Aorta (tissue), 5 donors: ENCODE measurements at places on chromosomes 3 and 15. TPM values are rescaled to one million over a fixed set of nuclear protein-coding genes. Genes with fewer than 3 reads are reported as not detected.

The LOXL1 gene
- 108 TPM for total RNA-seq

The ZNF662 gene
- total RNA-seq = 13.0 TPM

The CYP8B1 gene
- not detected for total RNA-seq

The GHSR gene
- total RNA-seq = not detected

The TGM5 gene
- not detected for total RNA-seq

The EPHA3 gene
- total RNA-seq = 19.3 TPM

The ITIH3 gene
- total RNA-seq = 6.8 TPM

The C15orf62 gene
- total RNA-seq = 0.87 TPM

DNA sequence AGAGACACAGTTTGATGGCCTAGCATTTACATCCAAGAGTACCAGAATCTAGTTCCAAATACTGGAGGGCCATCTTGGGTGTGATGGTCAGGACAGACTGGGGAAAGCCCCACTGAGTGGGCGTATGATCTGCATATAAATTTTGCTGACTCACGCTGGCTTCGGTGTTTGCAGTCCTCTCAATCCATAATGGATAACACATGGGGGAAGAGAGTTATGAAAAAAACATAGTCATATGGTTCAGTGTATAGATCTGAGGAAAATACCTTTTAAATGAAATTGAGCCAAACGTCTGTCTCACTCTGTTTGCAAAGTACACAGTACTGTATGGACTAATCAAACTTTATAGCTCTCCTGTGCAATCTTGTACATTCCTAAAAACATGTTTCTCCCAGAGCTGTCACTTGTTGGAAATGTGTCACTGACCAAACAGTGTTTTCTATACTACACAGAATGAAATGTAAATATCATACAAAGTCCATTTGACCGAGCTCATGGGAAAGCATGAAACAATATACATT lies 125.3 kb upstream of the THBS1 start:
- no peaks in the 10 kb centered on the region for H3K4me1 ChIP-seq
- H3K4me3 ChIP-seq = no peak overlapping the region

GRCh38 chr15:43889042-43889441 lies 62.2 kb downstream of the WDR76 start:
- no peak for DNase-seq
- no peaks in the 10 kb centered on the region for H3K27me3 ChIP-seq
- H3K4me3 ChIP-seq = no peak overlapping the region

- no peaks in the 10 kb centered on the region for H3K27me3 ChIP-seq
- DNase-seq = peak; percentile 84
- H3K4me3 ChIP-seq = no peak overlapping the region
- no peak overlapping the region for H3K27ac ChIP-seq
Observed at GRCh38 chr15:47196048-47196447, 521.3 kb upstream of the SEMA6D start.

- no peaks in the 10 kb centered on the region for H3K36me3 ChIP-seq
- H3K27me3 ChIP-seq = no peaks in the 10 kb centered on the region
- no peak overlapping the region for H3K27ac ChIP-seq
- no peaks in the 10 kb centered on the region for H3K4me1 ChIP-seq
- no peak for DNase-seq
Observed at GRCh38 chr3:185696039-185696438, 109.9 kb downstream of the SENP2 start.

GRCh38 chr3:40267937-40268724 lies 41.4 kb upstream of the EIF1B start:
- no peaks in the 10 kb centered on the region for H3K4me1 ChIP-seq
- no peak overlapping the region for H3K27ac ChIP-seq
- H3K4me3 ChIP-seq = no peak overlapping the region
- no peaks in the 10 kb centered on the region for H3K36me3 ChIP-seq

DNA sequence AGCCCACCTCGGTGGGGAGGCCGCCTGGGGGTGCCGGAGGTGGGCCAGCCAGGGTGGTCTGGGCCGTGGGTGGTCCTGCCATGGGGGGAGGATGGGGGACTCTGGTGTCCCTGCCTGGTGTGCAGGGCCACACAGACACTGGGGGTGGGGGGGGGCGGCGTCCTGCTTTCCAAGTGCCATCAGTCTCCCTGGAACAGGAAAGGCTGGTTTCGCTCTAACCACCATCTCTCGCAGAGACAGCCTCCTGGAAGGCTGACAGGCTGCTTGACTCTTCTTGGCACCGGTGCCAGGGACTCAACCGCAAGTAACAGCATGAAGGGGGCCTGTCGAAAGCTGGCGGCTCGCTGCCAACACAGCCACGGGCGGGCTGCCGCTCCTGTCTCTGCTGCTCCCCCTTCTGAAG lies 40.3 kb downstream of the RGMA start:
- no peak for DNase-seq
- no peaks in the 10 kb centered on the region for H3K4me1 ChIP-seq
- H3K27ac ChIP-seq = no peak overlapping the region
- H3K36me3 ChIP-seq = peaks cover 3% of the 10 kb centered on the region
- no peaks in the 10 kb centered on the region for H3K27me3 ChIP-seq

- H3K36me3 ChIP-seq = no peaks in the 10 kb centered on the region
- H3K27ac ChIP-seq = no peak overlapping the region
- H3K27me3 ChIP-seq = no peaks in the 10 kb centered on the region
- H3K4me3 ChIP-seq = no peak overlapping the region
Observed at GRCh38 chr3:108190346-108190745, 31.9 kb downstream of the IFT57 start.

- no peaks in the 10 kb centered on the region for H3K36me3 ChIP-seq
- H3K27ac ChIP-seq = no peak overlapping the region
- H3K4me3 ChIP-seq = no peak overlapping the region
- no peak for DNase-seq
- H3K4me1 ChIP-seq = no peaks in the 10 kb centered on the region
Observed at GRCh38 chr3:166013073-166013679, 176.0 kb upstream of the BCHE start.
